ENCODE measurements at places on chromosomes 3 and 15.

DNA sequence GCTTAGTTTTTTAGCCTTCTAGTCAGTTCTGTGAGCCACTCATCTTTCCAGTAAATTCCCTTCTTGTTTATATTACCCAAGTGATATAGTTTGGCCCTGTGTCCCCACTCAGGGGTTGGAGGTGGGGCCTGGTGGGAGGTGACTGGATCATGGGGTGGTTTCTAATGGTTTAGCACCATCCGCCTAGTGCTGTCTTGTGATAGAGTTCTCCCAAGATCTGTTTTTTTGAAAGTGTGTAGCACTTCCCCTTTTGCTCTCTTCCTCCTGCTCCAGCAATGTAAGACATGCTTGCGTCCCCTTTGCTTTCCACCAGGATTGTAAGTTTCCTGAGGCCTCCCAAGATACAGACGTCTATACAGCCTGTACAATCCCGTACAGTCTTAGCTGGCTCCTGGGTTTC is 53.7 kb upstream of the INO80 start:
- peaks cover 2% of the 10 kb centered on the region for H3K4me1 ChIP-seq
- H3K4me3 ChIP-seq, result no peak overlapping the region
- no peaks in the 10 kb centered on the region for H3K27me3 ChIP-seq
- no peak overlapping the region for H3K27ac ChIP-seq
- no peaks in the 10 kb centered on the region for H3K36me3 ChIP-seq

DNA sequence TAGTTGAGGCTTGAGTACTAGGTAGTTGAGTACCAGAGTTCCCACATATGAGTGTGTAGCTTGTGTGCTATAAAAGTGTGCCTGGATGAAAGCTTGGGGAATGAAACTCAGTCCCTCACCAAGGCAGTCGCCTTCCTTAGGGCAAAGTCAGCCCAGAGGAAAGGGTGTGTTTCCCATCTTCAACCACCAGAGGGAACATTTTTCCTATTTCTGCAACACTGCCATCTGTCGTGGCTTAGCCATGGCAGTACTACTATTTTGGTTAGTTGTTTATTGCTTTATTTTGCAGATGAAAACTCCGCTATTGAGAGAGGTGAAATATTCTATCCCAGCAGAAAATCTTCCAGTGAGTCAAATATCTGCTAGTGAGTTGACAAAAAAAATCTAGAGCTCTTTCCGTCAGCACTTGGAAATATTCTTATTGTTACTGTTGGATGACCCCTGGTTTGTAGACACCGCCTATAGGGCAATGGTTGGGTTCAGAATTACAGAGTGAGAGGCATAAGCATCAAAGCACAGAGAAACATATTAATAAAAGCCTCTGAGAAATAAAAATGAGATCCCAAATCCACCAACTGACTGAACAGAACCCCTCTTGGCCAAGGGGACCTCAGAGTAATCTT is 239.9 kb downstream of the CPNE4 start:
- no peak overlapping the region for H3K27ac ChIP-seq
- H3K4me1 ChIP-seq, result no peaks in the 10 kb centered on the region
- H3K4me3 ChIP-seq, result no peak overlapping the region

- H3K27ac ChIP-seq, result peak overlapping the region; percentile 82
- DNase-seq, result peak; percentile 70
- no peak overlapping the region for H3K4me3 ChIP-seq
- H3K36me3 ChIP-seq, result no peaks in the 10 kb centered on the region
Observed at GRCh38 chr3:158701420-158702065, 29.1 kb upstream of the LXN start.

DNA sequence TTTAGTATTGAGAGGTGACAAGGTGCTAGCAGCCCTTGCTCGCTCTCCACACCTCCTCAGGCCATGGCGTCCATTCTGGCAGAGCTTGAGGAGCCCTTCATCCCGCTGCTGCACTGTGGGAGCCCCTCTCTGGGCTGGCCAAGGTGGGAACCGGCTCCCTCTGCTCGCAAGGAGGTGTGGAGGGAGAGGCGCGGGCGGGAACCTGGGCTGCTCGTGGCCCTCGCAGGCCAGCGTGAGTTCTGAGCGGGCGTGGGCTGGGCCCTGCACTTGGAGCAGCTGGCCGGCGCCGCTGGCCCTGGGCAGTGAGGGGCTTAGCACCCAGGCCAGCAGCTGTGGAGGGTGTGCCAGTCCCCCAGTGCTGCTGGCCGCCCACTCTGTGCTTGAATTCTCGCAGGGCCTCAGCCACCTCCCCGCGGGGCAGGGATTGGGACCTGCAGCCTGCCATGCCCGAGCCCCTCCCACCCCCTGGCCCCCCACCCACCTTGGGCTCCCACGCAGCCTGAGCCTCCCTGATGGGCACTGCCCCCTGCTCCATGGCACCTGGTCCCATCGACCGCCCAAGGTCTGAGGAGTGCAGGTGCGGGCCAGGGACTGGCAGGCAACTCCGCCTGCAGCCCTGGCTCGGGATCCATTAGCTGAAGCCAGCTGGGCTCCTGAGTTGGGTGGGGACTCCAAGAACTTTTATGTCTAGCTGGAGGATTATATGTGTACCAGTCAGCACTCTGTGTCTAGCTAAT is 785.2 kb downstream of the DIPK2A start:
- H3K36me3 ChIP-seq, result no peaks in the 10 kb centered on the region
- no peaks in the 10 kb centered on the region for H3K27me3 ChIP-seq
- DNase-seq, result no peak
- no peak overlapping the region for H3K27ac ChIP-seq
- no peak overlapping the region for H3K4me3 ChIP-seq

GRCh38 chr3:150303768-150304167 is 104.3 kb upstream of the TSC22D2 start:
- peaks cover 15% of the 10 kb centered on the region for H3K4me1 ChIP-seq
- no peaks in the 10 kb centered on the region for H3K27me3 ChIP-seq
- H3K4me3 ChIP-seq, result no peak overlapping the region
- DNase-seq, result no peak
- no peaks in the 10 kb centered on the region for H3K36me3 ChIP-seq

GRCh38 chr15:29611057-29611456 is 211.2 kb downstream of the TJP1 start:
- H3K4me1 ChIP-seq, result peaks cover 9% of the 10 kb centered on the region
- H3K4me3 ChIP-seq, result no peak overlapping the region
- no peaks in the 10 kb centered on the region for H3K27me3 ChIP-seq
- DNase-seq, result no peak

- H3K27me3 ChIP-seq, result peaks cover 48% of the 10 kb centered on the region
- no peak overlapping the region for H3K27ac ChIP-seq
- DNase-seq, result no peak
Observed at GRCh38 chr3:123397050-123397590, 51.8 kb downstream of the ADCY5 start.

GRCh38 chr15:26352909-26353308 is 420.0 kb downstream of the GABRB3 start:
- H3K4me3 ChIP-seq, result no peak overlapping the region
- no peak overlapping the region for H3K27ac ChIP-seq
- no peaks in the 10 kb centered on the region for H3K36me3 ChIP-seq
- no peaks in the 10 kb centered on the region for H3K27me3 ChIP-seq
- H3K4me1 ChIP-seq, result no peaks in the 10 kb centered on the region
- DNase-seq, result no peak

DNA sequence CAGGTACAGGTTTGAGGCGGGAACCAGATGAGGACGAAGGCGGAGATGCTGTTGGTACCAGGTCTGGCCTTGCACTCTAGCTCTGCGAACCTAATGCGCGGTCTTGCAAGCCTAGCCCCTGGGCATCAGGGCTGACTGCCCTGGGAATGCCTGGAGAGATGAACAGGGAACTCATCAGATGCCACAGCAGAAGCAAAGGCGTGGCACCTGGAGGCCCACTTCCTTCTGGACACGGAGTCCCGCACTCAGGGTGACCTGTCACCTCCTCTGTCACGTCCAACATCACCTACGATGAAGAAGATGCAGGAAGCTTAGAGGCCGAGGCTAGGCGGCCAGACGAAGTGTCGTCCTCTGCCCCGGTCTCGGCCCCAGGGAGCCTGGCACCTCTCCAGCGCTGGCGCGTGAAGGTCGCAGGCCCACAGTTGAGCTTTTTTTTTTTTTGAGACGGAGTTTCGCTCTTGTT is 9.4 kb downstream of the RPLP1 start:
- no peak for DNase-seq
- H3K36me3 ChIP-seq, result peaks cover 1% of the 10 kb centered on the region
- H3K27ac ChIP-seq, result peak overlapping the region; percentile 15
- peak overlapping the region; percentile 51 for H3K4me3 ChIP-seq

- no peak overlapping the region for H3K4me3 ChIP-seq
- H3K4me1 ChIP-seq, result no peaks in the 10 kb centered on the region
- H3K36me3 ChIP-seq, result no peaks in the 10 kb centered on the region
- H3K27ac ChIP-seq, result no peak overlapping the region
Observed at GRCh38 chr3:69126999-69127398, 4.6 kb upstream of the LMOD3 start.

DNA sequence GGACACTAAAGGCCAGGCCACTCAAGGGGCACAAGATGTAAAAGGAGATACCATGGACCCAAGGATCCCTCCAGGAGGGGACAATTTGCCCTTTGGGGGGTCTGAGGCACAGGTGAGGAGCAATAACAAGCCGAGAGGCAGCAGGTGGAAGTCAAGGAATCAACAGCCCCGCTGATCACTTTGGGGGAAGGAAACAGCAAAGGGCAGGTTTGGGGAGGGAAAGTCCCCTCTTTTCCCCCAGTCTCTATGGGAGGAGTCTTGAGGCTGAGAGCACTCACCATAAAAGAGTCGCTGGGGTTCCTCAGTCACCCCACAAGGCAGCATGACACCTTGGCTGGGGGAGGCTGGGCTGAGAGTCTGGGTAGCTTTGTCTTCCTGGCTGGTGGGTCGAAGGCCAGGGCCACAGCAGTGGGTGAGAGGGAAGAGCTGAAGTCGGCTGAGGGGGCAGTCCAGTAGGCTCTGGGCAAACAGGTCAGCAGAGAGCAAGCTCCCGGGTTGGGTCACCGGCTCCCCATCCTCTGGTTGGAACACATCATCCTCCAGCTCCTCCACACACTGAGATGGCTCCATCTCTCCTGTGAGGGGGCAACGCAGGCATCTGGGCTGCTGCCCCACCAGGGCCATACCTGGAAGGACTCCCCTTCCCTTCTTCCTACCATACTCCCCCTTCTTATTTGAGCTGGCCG is 3.0 kb downstream of the BMF start:
- H3K27ac ChIP-seq, result no peak overlapping the region
- no peak overlapping the region for H3K4me3 ChIP-seq
- H3K36me3 ChIP-seq, result no peaks in the 10 kb centered on the region

DNA sequence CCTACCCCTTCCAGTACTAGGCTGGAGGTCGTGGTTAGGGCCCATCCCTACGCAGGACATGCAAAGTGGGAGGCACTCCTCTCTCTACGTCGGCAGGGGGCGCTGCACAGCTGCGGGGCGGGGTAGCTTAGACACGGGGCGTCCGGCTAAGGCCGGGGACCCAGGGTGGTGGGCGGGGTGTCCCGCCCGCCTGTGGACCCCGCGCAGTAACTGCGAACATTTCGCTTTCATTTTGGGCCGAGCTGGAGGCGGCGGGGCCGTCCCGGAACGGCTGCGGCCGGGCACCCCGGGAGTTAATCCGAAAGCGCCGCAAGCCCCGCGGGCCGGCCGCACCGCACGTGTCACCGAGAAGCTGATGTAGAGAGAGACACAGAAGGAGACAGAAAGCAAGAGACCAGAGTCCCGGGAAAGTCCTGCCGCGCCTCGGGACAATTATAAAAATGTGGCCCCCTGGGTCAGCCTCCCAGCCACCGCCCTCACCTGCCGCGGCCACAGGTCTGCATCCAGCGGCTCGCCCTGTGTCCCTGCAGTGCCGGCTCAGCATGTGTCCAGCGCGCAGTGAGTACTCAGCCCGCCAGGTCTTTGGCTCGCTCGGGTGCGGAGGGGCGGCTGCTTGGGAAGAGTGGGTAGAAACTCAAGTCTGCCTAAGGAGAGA is at the start of gene IL12A:
IL12A (plus strand) TSS at position 219 of the 655 bp plus-strand sequence.
- peak; percentile 71 for DNase-seq
- 0 out of 2 replicates have a peak, but pooled peaks cover 2% of the 10 kb centered on the region for H3K36me3 ChIP-seq
- peaks cover 11% of the 10 kb centered on the region for H3K4me1 ChIP-seq
- peak within 1 kb of the TSS; percentile 5 for H3K27ac ChIP-seq

DNA sequence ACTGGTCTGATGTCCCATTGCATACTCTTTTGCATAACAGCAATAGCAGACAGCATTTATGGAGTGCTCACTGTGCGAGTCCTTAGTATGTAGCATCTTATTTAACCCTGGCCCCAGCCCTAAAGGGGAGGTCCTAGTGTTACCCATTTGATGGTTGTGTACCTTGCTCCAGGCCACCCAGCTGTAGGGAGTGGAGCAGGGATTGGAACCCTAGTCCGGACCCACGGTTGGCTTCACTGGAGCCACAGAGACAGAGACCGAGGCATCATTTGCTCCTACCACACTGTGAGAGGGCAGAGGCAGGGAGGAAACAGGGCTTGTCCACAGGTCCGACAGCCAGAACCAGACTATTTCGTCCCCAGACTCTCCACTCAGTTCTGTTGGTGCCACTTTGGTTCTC is 16.0 kb upstream of the TSEN2 start:
- no peaks in the 10 kb centered on the region for H3K4me1 ChIP-seq
- H3K4me3 ChIP-seq, result no peak overlapping the region
- H3K27me3 ChIP-seq, result peaks cover 1% of the 10 kb centered on the region
- no peak for DNase-seq
- H3K36me3 ChIP-seq, result no peaks in the 10 kb centered on the region

GRCh38 chr3:4498446-4498845 is 5.3 kb downstream of the ITPR1 start:
- H3K27ac ChIP-seq, result no peak overlapping the region
- DNase-seq, result no peak
- no peaks in the 10 kb centered on the region for H3K4me1 ChIP-seq
- H3K36me3 ChIP-seq, result no peaks in the 10 kb centered on the region
- H3K4me3 ChIP-seq, result no peak overlapping the region

Measured in IMR-90 (cell line).